Stimulated activated naive CD8-positive, alpha-beta T cell treated with anti-CD3 and anti-CD28 coated beads, Interleukin-15, Interleukin-2, amounts not matched to agents 100 U/mL and 50 U/mL, for 24 hours (primary cell): ENCODE measurements at places on chromosomes 7 and 10.

- DNase-seq, result no peak
These were observed 79.3 kb upstream of the MDFIC start for GRCh38 chr7:114842551-114843065.

- no peak for DNase-seq
These were observed 846 bp downstream of the MRLN start for GRCh38 chr10:59752278-59752940.

- DNase-seq, result no peak
These were observed 35.7 kb downstream of the ITPRID1 start for GRCh38 chr7:31549611-31550010.

- DNase-seq, result no peak
These were observed 51.6 kb downstream of the ST7 start for GRCh38 chr7:117004899-117005298.

DNA sequence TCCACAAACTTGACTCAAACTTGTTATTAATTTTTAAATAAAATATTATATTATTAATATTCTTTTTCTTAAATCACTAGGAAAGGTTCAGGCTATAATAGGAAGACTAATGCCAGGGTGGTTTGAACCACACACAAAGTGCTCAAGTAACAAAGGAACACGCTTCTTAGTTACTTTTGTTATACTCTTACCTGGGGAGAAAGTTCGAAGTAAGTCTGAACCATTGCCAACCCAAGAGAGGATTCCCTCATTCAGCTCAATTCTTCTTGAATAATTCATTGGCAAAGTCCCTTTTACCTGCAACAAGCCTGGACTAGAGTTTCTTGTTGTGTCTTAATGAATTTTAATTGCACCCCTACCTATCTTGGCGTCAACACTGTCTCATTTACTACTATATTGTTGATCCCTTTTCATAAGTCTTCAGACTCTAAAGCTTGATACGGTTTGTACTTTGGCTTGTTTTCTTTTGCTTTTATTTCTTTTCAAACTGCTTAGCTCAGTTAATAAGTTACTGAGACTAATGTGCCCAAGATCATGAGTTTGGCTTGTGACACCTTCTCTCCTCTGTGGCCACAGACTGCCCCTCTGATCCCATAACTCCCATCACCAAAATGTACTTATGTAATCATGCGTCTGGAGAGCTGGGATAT is 10.2 kb upstream of the C10orf67 start:
- no peak for DNase-seq

DNA sequence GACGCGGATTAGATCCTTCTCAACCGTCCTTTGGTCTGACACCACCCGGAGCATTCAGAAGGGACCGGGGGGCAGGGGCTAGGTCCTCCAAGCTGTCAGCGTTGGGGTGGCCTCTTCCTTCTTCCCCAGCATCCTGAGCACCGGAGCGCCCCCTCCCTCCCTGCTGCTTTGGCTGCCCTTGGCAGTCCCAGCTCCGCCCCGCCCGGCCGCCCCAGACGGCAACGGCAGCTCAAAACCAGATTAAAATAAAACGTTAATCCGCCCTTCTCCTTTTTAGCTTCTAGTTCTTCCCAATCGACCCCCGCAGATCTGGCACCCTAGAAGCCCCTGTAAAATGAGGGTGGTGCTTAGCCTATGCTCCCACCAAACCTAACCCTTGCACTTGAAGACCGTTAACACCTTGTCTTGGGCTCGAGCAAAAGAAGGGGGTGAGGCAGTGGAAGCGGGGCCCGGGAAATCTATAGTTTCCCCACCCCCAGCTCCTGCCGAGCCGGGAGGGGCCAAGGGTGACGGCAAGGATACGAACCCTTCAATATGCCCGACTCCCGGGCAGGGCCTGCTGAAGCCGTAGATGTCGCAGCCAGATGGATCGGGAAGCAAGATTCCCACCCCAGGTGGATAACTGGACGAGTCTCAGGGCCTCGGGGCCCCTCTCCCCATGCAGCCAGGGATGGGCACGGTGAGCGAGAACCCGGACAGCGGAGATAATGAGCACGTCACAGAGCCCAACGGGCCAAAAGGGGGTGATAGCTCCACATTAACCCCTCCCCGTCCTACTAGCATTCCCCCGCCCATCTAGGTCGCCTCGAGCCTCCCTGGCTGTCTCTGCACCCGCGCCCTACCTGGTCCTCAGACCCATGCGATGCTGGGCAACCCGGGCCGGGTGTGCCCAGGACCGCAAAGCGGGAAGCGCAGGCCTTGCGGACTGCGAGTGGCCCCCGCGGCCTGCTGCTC is 169.7 kb downstream of the NRF1 start:
- DNase-seq, result peak; percentile 44

GRCh38 chr7:3592401-3593134 is 291.5 kb downstream of the SDK1 start:
- DNase-seq, result no peak

DNA sequence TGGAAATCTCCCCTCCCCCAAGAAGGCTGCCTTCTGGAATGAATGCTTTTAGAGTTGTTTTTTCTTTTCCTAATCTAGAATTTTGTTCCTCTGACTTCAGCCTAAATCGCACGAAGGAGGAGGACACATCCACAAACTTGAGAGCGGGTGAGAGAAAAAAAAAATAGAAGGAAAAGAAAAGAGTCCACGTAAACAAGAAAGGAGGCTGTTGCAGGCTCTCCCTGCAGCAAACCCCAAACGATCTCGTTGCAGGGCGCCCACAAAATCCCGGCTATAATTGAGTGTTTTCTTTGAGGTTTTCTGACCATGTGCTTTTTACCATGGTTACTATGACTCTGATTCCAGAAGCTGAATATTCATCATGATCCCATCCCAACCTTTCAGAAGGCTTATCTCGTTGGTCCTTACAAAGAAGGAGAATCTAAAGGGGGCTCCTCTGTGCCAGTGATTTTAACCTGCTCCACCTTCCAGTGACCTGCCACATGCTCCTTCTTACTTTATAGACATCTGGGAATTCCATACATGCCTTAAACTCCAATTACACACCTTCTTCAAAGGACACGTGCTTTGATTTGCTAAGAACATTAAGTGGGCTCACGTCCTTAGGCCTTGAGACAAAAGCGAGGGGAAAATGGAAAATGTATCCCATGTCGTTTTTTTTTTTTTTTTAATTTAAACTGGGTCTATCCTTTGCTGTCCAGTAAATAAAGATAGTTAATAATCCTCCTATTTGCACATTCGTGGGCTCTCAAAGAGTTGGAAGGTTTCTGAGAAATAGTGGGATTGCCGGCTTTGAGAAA is 5.8 kb downstream of the TWIST1 start:
- DNase-seq, result no peak

GRCh38 chr10:79244841-79245504 is 102.3 kb upstream of the PPIF start:
- DNase-seq, result peak; percentile 43

DNA sequence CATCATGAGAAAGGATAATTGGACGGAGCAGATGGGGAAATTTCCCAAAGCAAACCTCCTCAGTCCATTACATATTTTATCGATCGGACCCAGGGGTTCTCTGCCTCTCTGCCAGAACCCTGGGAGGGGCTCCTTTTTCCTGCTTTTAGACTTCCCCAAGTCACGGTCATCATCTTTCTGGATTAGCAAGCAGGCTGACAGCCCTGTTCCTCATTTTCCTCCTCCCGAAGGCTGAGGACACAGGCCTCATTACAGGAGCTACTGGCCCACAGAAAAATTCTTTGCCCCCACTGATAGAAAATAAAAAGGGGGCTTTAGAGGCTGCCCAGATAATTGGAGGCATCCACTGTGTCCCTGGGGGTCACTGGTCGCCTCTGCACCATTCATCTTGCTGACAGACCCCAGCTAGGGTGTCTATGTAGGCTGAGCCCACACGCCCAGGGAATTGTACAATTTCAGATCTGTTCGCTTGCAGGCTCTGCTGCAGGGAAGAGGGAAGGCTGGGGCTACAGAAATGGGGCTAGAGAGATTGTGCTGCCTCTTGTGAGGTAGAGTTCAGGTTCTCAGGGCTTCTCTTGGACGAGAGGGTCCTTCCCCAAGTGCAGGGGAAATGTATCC is 125.7 kb upstream of the SDK1 start:
- DNase-seq, result no peak

DNA sequence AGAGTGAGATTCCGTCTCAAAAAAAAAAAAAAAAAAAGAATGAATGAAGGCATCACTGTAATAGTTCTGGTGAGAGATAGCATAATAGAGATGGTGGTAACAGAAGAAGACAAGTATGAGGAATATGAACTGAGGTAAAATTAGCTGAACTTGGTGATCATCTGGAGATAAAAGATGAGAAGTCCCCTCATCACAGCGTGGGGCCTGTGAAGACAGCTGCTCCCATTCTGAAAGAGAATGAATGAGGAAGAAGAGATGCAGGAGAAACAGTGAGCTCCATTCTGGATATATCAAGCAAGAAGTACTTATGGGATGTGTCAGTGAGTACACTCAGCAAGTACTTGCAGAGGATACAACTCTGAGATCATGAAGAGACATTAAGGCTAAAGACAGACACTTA is 28.7 kb downstream of the ARMH3 start:
- DNase-seq, result no peak
